ENCODE measurements at places on chromosomes 12 and 14.

GRCh38 chr12:90827567-90827966 lies 127.4 kb downstream of the CCER1 start:
- no peak for DNase-seq

DNA sequence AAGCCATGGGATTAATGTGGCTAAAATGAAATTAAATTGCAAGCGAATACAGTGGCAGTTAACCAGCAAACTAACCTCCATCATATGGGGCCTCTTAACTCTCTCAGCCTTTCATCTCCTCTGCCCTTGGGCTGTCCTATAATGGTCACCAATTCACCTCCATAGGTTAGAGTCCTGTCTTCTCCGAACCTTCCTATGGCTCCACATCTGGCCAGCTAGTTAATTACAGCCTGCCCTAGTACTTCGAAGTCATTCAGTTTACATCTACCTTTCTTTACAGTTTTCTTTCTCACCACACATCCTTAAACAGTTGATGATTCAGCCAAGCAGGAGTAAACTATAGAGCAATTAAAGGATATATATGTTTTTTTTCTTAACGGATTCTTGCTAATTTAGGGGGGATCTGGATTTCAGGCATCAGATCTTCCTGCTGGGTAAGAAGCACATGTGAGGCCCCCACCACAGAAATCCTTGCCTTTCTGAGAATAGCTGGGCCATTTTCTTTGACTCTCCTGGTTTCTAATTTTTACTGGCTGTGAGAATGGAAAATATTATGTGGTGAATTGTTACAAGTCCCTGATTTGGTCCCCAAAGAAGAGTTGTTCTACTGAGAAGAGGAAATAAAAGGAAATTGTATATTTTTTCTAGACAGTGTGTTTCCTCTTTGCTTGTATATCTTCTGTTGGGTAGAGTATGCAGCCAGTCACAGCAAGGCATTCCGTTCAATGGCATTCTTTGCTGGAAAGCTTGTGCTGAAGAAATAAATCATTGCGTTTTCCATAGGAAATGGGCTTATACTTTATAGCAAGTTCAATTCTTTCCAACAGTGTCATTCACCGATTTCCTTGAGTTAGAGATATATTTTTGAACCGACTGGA lies 16.7 kb downstream of the HMGA2 start:
- peak; percentile 40 for DNase-seq

DNA sequence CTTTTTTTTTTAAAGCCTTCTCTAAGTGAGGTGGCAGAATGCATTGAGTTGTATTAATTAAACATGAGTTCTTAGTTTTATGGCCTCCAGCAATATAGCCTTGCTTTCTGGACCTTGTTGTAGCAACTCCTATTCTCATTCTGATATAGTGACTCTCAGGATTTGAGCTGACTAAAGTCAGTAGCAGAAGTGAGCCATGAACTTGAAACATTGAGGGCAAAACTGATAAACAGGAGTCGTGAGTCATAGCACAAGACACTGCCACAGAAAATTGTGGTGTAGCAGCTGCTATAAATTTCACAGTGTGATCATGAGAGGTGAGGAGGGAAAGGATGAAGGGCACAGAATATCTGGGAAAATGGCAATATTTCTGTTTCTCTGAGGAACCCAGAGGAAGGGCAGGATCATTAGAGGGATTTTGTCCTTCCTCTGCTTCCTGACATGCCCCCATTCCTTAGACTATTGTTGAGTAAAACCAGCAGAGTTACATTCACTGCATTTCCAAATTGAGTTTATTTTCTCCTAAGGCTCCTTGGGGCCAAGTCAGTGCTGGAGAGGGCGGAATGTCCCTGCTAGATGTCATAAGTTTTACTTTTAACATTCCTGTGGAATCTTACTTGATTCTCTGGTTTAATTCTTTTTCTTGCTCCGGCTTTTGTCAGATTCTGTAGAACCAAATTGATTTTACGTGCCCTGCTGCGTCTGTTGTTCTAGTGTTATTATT lies 7.5 kb downstream of the KLRG1 start:
- DNase-seq: peak; percentile 38

DNA sequence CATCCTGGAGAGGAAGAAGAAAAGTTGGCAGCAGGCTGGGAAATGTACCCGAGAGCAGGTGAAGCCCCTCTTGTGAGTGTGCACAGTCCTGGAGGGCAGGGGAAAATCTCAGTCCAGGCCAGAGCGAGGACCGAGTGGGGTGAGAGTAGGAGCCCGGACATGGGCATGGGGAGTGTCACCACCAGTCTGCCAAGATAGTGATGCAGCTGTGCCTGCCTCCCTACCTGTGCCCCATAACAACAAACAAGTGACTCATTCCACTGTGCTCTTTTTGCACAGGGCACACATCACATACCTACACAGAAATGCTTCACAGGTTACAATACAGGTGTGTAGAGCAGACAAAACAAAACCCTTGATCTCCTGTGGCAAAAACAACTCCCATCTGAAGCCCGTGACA lies 205.9 kb upstream of the PELI2 start:
- no peak for DNase-seq

DNA sequence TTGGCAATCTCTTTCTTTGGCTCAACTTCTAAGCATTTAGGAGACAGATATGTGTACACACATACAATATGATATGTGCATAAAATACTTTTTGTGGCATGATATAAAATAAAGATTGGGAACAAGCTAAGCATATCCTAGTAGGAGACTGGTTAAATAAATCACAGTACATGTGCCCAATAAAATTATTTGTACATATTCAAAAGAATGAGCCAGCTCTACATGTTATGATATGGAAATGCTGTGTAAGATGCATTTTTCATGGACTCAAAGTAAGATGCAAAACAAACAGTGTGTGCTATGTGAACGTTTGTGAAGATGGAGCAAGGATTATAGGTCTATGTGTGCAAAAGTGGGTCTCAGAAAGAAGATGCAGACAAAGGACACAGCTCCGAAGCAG lies 311.4 kb downstream of the TMEM132D start:
- DNase-seq: no peak

DNA sequence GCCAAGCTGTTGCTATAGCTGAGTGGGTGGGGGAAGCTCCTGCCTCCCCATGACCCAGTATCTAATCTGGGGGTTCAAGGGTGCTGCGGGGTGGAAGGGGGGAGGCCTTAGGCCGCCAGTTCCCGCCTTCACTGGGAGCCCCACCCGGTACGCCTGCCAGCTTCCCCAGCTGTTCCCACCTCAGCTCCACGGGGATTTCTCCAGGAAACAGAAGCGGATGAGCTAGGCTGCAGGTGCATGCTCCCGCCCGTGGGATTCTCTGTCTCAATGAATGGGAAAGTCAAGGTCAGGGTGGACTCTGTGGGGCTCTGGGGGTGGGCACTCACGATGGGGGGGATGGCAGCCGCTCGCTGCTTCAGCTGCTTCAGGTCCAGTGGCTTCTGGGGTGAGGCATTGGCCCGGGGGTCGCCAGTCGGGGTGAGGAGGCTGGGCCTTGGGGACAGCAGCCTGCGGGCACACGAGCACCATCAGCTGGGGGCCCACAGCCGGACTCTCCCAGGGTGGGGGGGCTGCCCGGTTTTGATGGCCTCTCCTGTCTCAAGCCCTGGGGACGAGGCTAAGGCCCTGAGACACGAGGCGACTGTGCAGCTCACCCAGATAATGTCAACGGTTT lies 68.6 kb downstream of the RFLNA start:
- DNase-seq: no peak

- no peak for DNase-seq
Observed at GRCh38 chr12:39574785-39575497, 44.7 kb downstream of the ABCD2 start.

DNA sequence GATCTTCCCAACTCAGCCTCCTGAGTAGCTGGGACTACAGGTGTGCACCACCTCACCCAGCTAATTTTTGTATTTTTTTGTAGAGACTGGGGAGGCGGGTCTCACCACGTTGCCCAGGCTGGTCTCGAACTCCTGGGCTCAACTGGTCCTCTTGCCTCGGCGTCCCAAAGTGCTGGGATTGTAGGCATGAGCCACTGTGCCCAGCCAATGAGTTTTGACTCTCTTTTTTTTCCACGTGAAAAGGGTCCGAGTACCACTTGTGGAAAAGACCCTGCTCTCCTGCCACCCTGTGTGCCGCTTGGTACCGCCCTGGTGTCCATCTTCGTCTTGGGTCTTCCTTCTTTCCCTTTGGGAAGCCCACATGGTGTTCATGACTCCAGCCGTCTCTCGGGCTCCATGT lies 17.6 kb downstream of the TEDC1 start:
- DNase-seq: no peak

- DNase-seq: no peak
Observed at GRCh38 chr12:112901271-112901670, 5.5 kb upstream of the OAS1 start.

- DNase-seq: no peak
Observed at GRCh38 chr14:24958271-24958670, 91.7 kb downstream of the STXBP6 start.

GRCh38 chr12:19712041-19712440 lies 272.7 kb downstream of the AEBP2 start:
- peak; percentile 84 for DNase-seq

GRCh38 chr12:132163041-132163910 lies 19.0 kb downstream of the NOC4L start:
- DNase-seq: no peak

DNA sequence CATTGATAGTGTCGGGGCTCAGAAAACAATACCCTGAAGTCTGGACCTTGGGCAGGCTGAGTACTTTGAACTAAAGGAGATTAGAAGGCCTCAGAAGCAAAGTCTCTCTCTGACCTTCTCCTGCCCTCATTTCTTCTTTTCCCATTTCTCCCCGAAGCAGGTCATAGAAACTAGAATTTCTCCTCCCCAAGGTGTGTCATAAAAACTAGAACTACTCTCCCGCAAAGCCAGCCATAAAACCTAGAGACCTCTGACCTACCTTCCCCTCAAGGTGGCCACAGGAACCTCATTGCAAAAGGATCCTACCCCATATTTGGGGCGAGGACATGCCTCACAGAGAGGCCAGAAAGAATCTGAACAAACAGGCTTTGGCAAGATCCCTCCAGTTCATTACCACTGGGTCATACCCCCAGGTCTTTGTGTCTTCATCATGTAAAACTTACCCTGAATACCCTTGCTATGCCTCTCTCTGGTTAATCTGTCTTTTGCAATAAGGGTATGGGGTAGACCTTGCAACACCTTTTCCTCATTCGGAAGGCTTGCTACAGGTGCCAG lies 64.7 kb upstream of the ZFP36L1 start:
- DNase-seq: no peak

GRCh38 chr14:96168581-96168980 lies 36.1 kb upstream of the BDKRB2 start:
- DNase-seq: no peak

GRCh38 chr12:107748472-107748871 lies 12.5 kb downstream of the PRDM4 start:
- DNase-seq: peak; percentile 82

DNA sequence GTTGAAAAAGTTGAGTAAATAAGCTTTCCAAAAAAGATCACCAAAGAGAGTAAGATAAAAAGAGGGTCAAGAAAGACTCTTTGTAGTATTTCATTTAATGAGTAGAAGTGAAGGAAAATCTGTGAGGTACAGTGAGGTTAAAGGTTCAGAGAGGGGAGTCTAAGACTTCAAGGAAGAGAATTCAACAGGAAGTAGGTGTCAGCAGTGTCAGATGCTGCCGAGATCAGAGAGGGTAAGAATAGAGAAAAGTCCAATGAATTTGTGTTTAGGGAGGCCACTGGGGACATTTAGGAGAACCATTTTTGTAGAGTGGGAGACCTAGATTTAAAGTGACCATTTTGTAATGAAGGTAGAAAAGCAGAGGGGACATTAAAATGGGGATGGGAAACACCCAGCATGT lies 71.6 kb upstream of the KRAS start:
- no peak for DNase-seq
